ENCODE measurements at places on chromosomes 4 and X.

- no peak for DNase-seq
These were observed 332.0 kb downstream of the PCDH18 start for GRCh38 chr4:137200322-137200721.

DNA sequence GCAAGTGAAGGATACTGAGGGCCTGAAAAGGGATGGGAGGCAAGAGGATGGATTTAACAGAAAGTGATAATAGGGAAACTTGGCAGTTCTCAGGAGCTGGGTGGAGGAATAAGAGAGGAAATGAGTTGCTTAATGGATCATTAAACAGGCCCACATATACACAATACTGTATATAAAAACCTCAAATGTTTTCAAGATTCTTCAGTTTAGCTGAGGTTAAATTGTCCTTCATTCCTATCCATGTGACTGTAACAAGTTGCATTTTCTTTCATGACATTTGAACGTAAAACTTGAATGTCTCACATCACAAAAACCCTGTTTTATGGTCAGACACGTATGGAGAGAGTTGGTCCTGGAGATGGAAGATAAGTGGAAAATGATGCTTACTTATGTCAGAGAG is 76.5 kb upstream of the PLAC8 start:
- DNase-seq, result no peak

DNA sequence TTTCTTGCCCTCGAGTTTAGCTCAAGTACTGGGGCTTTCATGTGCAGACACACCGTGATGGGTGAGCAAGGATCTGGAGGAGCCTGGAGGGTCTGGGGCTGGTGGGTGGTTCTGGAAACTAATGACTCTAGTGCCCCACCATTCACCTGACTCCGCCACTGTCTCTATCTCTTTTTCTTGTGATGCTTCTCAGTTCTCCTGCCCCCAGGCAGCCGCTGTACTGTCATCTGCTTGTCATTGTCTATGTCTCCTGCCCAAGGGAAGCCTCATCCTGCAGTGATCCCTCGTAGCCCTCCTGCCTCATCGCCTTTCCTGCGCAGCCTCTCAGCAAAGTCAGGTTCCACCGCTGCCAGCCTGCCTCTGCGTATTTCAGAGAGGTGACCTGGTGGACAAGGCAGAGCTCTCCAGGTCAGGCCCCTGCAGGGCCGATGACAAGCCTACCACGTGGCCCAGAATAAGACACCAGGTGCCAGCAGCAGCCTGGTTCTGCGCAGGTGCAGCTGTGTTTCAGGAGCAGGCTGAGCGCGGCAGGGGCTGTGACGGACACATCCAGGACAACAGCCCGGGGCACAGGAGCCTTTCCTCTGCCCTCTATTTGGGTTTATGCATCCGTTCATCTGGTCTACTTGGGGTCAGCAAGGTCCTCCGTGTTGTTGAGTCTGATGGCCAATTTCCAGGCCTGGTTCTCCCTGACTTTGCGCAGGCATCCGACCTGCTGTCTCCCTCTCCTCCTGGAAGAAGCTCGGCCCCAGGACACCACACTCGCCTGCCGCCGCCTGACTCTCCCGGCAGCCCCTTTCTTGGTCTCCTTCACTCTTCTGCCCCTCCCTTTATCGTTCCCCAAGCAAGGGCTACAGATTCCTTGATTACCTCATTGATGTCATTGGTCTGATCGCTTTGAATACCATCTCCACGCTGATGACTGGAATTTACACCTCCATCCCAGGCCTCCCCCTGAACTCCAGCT is 30.9 kb upstream of the CDKN2AIP start:
- DNase-seq, result no peak

- DNase-seq, result no peak
These were observed 15.2 kb downstream of the USP53 start for GRCh38 chr4:119227690-119228089.

- no peak for DNase-seq
These were observed 258.9 kb downstream of the TENM3 start for GRCh38 chr4:182502064-182502463.

DNA sequence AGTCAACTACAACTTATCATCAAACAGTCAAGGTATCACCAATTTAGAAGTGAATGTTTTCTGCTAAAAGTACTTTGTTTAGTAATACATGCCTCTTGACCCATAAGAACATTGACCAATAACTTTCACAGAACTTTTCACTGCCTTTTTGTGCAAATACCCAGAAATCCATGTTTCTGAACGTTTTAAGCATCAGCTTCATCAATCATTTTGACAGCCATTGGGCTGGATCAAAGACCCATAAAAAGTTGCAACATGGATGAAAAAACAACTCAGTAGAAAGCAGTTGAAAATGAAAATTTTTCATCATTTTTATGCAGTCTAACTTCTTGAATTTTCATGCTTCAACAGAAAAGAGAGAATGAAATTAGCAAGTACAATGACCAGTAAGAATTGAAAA is 466.7 kb downstream of the TRAM1L1 start:
- DNase-seq, result no peak

DNA sequence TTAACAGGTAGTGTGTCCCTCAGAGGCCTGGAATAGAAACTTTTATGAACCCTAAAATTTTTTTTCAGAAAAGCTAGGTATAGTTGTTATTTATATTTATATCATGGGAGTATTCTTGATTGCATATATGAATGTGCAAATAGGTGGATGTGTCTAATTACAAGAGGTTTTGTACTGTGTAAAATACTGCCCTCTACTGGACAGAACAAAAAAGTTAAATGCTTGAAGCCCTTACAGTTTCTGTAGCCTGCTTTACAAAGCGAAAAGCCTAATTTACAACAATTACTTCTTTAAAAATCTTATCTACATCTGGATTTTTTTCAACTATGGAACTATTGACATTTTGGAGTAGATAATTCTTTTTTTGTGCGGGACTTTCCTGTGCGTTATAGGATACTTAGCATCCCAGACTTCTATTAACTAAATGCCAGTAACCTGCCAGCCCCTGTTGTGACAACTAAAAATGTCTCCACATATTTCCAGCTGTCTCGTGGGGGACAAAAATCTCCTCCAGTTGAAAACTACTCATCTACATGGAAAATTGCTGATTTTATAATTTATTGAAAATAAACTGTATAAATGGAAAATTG is 35.1 kb downstream of the ENPEP start:
- DNase-seq, result peak; percentile 22

GRCh38 chrX:24024819-24025740 is 1.9 kb downstream of the KLHL15 start:
- DNase-seq, result peak; percentile 84
